ENCODE measurements at places on chromosomes 13 and 19.
A peak's percentile ranks its signal among the peaks of the same experiment; 100 is the strongest.

DNA sequence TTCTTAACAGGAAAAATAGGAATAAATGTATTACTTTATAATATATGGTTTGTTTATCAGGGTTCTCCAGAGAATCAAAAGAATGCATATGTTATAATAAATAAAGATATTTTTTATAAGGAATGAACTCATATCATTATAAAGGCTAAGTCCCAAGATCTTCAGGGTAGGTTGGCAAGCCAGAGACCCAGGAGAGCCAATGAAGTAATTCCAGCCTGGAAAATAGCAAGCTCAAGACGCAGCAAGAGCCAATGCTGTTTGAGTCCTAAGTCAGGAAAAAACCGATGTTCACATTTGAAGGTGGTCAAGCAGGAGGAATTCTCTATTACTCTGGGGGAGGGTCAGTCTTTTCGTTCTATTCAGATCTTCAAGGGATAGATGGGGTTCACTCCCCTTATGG is 490.0 kb downstream of the PCDH20 start:
- no peak for DNase-seq

- DNase-seq, result peak; percentile 58
Observed at GRCh38 chr19:13100841-13101589, 1.6 kb downstream of the LYL1 start.

GRCh38 chr19:10639836-10640235 is 14.3 kb upstream of the ILF3 start:
- no peak for DNase-seq

- no peak for DNase-seq
Observed at GRCh38 chr13:42747399-42747873, 33.9 kb upstream of the FAM216B start.

- DNase-seq, result no peak
Observed at GRCh38 chr19:5867201-5868136, 2.9 kb downstream of the FUT5 start.

- DNase-seq, result no peak
Observed at GRCh38 chr13:50006426-50007135, 8.7 kb upstream of the KCNRG start.

DNA sequence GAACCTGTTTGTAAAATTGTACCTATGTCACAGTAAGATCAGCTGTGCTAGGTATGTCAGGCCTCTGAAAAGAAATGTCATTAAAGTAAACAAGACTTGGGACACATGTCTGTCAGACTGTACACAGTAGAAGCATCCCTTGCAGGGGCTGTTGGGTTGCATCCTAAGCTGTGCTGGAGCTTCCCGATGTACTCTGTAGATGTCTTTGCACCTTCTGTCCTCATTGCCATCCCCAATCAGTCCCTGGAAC is 48.7 kb upstream of the GPR183 start:
- DNase-seq, result no peak

GRCh38 chr19:11091703-11092153 is 2.5 kb downstream of the LDLR start:
- no peak for DNase-seq

DNA sequence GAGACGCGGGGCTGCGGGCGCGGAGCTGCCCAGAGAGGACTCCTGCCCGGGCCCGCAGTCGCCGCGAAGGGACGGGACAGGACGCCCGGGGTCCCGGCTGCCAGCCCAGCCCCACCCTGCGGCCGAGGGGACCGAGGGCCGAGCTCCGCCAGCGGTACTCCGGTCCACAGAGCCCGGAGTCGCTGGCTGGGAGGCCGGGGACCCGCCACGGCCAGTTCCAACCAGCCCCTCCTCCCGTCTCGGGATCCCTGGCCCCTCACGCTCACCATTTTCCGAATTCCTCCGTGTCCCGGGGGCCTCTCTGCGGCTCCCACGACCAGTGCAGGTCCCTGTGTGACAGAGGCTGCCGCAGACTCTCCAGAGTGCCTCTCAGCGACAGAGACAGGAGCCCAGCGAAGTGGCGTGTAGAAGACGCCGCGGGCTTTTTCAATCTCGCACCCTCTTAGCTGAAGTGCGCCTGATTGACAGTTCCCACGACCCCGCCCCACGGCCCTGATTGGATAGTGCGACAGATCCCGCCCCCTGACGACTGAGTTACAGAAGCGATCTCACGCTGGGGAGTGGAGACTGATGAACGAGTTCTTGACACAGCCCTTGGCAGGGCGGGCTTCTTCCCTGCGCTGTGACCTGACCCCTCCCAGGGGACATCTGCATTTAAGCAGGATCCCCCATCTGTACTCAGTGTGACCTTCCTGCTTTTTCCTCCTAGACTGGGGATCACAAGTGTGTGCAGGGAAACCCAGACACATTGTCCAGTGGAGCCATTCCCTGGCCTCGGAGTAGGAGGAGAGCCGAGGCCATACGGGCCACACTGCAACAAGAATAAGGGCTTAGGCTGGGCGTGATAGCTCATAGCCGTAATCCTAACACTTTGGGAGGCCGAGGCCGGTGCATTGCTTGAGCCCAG is 44.0 kb downstream of the ZNF823 start:
- peak; percentile 97 for DNase-seq
